Subcutaneous adipose tissue (tissue), 4 donors: ENCODE measurements at places on chromosomes 6 and 20. TPM values are rescaled to one million over a fixed set of nuclear protein-coding genes. Genes with fewer than 3 reads are reported as not detected.

Gene KIZ
- 40.1 TPM for total RNA-seq

Gene DEFB126
- not detected for total RNA-seq

Gene MYLK4
- 1.1 TPM for total RNA-seq

Gene C20orf96
- 1.5 TPM for total RNA-seq

Gene PRKN
- 9.6 TPM for total RNA-seq

Gene ACTR5
- total RNA-seq = 9.9 TPM

Gene MBOAT1
- total RNA-seq = 11.0 TPM

Gene KHDC1
- 0.34 TPM for total RNA-seq

Gene BPIFA1
- total RNA-seq = not detected

Gene ACSS1
- 9.3 TPM for total RNA-seq

Gene ZNF334
- 1.5 TPM for total RNA-seq

Gene LIN28B
- total RNA-seq = not detected

Gene ABHD16B
- not detected for total RNA-seq

Gene PPIL6
- 6.8 TPM for total RNA-seq

Gene SIRPD
- not detected for total RNA-seq

Gene IL17A
- total RNA-seq = not detected

Gene OPRM1
- not detected for total RNA-seq

Gene OTOR
- total RNA-seq = not detected

Gene SLA2
- total RNA-seq = 0.22 TPM

Gene VWA7
- not detected for total RNA-seq

Gene ADGRB3
- total RNA-seq = 1.8 TPM

Gene HLA-DPA1
- total RNA-seq = 38.2 TPM

Gene C20orf144
- total RNA-seq = not detected

Gene ADGRF1
- total RNA-seq = not detected

Gene C20orf204
- 0.22 TPM for total RNA-seq

Gene WFDC12
- total RNA-seq = not detected

Gene TRIM40
- total RNA-seq = not detected

Gene FAM184A
- 6.6 TPM for total RNA-seq

Gene TSPO2
- total RNA-seq = not detected

Gene FERMT1
- 0.51 TPM for total RNA-seq

Gene GSTA1
- not detected for total RNA-seq
